ENCODE measurements at places on chromosomes 7 and 10.

- DNase-seq, result no peak
These were observed 223.4 kb downstream of the DOCK4 start for GRCh38 chr7:111982804-111983203.

DNA sequence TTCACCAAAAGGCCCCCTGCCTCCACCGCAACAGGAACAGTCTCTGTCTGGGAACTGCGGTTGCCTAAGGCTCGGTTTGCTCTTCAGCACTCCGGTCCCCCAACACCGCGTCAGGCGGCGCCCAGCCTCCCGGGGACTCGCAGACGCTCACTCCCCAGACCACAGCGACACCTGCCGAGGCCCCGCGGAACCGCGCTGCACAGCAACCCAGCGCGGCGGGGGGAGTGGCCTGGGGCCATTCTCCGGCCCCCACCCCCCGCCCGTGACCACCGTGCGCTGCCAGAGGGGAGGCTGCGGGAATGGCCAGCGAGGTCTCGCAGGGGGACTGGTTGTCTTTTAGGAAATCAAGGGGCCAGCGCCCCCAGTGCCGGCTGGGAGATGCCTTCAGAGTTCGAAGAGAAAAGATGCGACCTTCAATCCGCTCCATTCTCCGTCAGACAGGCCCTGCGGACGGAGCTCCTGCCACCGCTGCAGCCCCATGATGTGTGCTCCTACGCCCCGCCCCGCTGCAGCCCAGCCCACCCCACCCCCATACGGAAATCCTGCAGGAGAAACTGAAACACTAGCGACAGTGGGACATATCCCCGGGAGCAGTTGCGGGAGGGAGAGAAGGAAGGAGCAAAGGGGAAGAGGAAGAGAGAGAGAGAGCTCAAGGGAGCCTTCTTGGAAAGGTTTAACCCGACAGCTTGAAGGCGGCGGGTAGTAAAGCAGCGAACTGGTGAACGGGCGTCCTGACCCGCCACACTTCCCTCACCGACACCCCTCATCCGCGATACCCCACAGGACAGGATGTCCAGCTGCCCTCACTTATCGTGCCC lies 137.4 kb upstream of the CDCA7L start:
- DNase-seq, result peak; percentile 98

- DNase-seq, result no peak
These were observed 35.8 kb downstream of the NSUN6 start for GRCh38 chr10:18615618-18616017.

DNA sequence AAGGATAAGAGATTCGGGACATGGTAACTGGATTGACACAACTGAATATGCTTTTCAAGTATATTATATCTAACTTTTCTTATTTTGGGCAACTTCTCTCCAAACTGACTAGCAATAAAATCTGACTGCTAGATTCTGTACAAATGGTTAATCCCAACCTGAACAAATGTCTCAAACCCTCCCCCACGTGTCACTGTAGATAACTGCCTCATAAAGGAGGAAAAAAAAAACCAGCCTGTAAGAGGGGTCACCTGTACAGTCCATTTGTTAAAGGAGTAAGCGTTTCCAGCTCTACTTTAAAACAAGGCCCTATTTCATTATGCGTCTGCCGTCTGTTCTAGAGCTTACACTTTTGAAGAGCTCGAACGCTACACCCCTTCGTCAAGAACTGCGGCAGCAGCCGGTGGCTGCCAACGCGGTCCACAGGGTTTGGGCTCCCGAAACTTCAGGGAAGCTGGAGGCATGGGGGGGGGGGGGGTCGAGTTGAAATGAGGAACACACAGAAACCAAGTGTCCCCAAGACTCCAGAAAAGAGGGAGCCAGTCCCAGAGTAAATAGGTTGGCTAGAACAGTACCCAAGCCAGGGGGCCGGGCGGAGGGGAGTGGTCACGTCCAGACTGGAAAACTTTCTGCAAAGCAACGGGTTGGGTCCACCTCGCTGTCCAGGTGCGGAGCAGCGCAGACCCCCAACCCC lies 492 bp downstream of the COG5 start:
- no peak for DNase-seq

DNA sequence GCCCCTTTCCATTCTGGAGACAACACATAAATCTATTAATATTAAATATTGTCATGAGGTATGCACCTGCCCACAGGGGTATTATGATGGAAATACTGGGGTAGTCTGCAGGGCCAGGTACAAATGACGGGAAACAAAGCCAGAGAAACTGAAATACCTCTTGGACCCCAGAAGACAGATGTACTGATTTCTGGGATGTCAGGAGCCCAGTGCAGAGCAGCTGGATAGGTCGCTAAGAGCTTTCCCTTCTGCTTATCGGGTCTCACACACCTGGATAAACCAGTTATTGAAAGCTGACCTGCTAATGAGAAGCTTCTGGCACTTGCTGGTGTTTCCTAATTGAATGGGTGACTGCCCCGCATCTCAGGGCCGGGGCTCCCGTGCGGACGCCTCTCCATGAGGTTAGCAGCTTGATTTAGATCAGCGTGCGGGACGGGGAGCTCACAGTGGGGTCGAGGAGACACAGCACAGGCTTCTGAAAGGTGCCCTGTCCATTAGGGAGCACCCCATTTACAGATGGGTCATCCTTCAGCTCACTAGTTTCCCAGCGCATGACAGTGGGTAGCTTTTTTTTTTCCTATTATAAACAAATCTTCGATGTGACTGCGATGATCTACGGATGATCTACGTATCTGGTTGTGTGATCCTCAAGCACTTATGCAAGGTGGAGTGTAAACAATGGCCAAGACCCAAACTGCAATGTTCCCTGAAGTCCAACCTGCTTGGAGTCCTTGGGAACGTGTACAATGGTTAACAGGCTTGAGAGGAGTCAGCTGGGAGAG lies 1.5 kb upstream of the INSIG1 start:
- DNase-seq, result no peak

- DNase-seq, result no peak
These were observed 214.4 kb upstream of the PRKCQ start for GRCh38 chr10:6794441-6794840.
